ENCODE measurements at places on chromosomes 7 and 10. TPM values are rescaled to one million over a fixed set of nuclear protein-coding genes. Genes with fewer than 3 reads are reported as not detected.

DNA sequence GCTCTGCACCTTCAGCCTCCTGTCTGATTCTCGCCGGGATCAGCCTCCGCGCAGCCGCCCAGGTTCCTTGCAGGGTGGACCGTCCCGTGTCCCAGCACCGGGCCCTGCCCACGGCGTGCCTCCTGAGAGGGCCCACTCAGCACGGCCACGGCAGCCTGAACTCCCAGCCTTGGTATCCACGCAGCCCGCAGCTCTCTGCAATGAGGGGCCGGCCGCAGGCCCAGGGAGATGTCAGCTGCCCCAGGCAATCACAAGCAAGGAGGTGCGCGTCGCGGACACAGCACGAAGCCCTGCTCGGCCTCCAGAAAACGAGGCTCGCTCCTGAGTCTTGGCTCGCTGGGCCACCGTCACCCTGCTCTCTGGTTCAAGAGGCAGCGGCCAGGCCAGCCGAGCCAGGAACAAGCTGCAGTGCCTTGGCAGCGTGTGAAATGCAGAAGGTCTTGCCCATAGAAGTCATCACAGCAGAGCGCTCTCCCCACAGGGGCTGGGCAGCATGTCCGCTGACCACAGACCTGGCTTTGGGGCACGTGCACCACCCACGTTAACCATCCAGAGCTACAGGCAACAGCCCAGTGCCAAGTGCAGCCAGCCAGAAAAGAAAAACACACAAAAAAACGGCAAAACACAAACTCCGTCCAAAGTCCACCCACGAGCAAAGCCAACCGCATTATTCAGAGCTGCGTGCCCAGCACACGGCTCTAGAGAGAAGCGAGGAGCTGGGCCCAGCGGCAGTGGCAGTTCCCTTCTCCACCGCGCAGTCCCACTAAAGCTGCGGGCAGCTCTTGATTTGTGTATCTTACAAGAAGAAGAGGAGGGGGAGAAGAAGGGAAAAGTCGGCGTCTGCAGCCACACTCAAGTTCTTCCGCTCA is 13.9 kb downstream of the GPER1 start:
- no peaks in the 10 kb centered on the region for H3K27me3 ChIP-seq
- H3K4me3 ChIP-seq, result no peak overlapping the region
- H3K36me3 ChIP-seq, result no peaks in the 10 kb centered on the region
- DNase-seq, result no peak

- no peaks in the 10 kb centered on the region for H3K4me1 ChIP-seq
- no peak overlapping the region for H3K4me3 ChIP-seq
- H3K27ac ChIP-seq, result no peak overlapping the region
- DNase-seq, result no peak
- H3K27me3 ChIP-seq, result no peaks in the 10 kb centered on the region
- H3K36me3 ChIP-seq, result no peaks in the 10 kb centered on the region
These were observed 248.3 kb upstream of the IGFBP3 start for GRCh38 chr7:46169384-46169755.

The NPC1L1 gene
- under 0.01 TPM for total RNA-seq

The RBP3 gene
- 0.05 TPM for total RNA-seq
